Activated T-helper 17 cell treated with anti-CD3 and anti-CD28 coated beads, Interleukin-2, amount 50 U/mL, for 72 hours (primary cell): ENCODE measurements at places on chromosomes 3 and 15.
A peak's percentile ranks its signal among the peaks of the same experiment; 100 is the strongest.

GRCh38 chr15:64344651-64345294, 11.2 kb downstream of the CSNK1G1 start:
- ATAC-seq: no peak

DNA sequence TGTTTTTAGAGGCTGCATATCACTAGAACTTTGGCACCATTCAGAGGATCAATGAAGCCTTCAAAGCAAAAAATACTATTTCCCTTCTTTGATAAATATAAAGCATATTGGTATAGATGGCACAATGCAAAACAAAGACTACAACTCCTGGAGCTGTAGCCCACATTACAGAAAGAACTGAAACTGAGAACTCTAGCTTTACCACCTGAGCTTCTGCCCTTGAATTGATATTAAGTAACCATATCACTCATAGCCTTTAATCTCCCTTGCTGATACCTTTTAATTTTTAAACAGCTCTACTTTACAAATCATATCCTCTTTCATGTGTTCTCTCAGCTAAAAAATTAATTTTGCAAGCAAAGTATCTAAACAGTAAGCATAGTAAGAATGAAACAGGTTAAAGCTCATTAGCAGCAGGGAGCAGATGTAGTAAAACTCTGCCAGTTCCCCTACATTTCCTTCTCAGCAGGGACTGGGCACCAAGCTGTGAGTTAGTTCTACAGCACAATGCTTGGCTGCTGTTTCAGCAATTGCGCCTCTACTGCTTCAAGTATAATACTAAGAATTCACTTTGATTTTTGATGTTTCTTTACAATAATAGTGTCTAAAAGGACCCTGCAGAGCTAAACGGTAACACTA, 97.9 kb upstream of the NANOGP8 start:
- no peak for ATAC-seq

DNA sequence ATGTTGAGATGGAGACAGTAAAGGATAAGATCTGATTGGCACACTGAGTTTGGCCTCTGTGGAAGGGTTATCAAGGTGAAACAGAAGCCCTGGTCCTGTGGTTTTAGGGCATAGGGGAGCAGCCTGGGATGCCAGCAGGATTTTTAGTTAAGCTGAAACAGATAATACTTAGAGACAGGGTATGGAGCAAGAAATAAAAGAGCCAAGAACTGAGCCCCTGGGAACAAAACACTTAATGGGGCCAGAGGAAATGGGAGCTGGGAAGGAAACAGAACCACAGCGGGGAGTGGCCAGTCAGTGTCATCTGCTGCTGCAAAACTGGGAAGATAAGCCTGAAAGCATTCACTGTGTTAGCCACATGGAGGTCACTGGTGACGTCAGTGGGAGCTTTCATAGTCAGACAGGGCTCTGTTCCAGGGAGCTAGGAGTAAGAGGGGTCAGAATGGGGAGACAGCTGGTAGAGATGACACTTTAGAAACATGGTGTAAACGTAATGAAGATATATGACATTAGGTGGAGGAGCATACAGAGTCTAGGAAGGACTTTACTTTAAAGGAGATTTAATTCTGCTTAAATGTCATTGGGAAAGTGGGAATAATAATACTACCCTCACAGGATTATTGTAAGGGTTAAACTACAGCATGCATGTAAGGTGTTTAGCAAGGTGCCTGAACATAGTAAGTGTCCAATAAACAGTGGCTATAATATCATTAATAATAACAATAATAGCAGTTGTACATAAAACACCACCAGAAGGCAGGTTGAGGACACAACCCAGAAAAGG, 172.7 kb upstream of the CTNNB1 start:
- no peak for ATAC-seq

GRCh38 chr3:96182756-96183155, 631.6 kb upstream of the EPHA6 start:
- ATAC-seq: no peak

DNA sequence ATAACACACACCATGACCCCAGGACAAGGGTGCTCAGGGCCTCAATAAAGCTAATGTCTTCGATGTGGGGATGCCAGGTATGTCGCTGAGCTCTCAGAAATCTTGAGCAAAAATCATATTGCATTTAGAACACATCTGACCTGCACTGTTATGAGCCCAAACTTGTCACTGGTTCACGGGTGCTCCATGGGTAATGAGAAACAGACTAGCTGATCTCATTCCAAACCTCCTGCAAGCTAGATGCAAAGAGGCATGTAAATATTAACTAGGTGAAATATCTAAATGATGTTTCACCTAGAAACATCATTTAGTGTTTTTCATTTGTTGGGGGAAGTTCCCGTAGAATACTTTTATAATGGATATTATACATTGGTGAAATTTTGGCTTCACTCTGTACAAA, 549.4 kb downstream of the OCA2 start:
- ATAC-seq: no peak

DNA sequence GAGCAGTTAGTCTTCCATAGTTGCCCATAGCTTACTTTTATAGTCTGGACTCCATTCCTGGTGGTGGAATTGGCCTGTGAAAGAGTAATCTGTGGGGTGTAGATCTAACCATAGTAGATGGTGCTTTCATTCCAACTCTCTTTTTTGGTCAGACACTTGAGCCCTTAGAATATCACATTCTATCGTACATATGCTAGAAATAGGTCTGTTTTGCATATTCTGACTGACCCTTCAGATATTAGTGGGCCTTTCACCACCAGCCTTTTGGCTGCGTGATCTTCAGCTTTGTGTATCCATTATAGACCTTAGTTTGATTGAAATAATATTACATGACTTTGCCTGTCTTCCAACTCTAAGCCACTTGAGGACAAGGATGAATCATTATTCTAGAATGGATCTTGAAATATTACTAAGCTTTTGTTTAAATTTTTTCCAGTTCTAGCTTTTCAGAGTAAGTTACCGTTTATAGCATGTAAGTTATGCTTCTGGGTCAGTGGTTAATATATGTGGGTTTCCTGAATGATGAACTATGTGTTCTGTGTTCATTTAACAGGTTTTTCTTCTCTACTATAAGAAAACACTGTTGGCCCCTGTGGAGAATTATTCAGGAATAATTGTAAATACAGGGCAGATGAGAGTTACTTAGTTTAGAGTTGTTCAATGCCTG, 8.7 kb downstream of the RAB7A start:
- peak; percentile 53 for ATAC-seq

DNA sequence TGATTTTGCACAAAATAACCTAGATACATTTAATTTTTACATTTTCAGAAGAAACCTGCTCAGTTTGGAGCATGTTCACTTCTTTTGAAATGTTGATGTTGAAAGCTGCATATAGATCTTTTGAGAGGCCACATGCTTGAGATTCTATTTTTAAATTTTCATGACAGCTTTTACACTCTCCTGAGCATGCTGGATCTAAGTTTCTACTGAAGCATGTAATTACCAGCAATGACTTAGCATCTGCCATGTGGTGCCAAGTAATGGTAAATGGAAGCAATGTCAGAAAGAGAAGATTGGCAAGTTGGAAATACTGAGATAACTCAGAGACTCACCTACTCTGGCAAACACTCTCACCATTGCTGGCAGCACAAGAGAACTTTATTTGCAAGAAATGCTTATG, 310.6 kb downstream of the NSUN3 start:
- no peak for ATAC-seq

DNA sequence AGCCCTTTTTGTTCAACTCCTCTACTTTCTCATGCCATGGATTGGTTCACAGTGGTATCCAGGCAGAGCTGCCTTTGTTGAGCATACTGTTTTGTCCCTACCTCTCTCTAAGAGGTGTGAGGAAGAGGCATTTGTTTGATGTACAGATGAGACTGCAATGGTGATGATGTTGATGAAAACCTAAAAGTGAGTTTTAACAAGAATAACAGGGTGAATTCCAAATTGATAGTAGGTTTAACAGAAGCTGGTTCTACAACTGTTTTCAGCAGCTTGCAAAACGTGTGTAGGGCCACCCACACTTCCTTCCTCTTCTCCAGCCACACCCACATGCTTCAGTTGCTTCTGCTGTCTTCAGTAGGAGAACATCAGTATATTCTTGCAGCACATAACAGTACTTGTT, 10.2 kb downstream of the SNRK start:
- ATAC-seq: peak; percentile 88

- no peak for ATAC-seq
These were observed 60.4 kb downstream of the SMAD3 start for GRCh38 chr15:67125589-67126502.

DNA sequence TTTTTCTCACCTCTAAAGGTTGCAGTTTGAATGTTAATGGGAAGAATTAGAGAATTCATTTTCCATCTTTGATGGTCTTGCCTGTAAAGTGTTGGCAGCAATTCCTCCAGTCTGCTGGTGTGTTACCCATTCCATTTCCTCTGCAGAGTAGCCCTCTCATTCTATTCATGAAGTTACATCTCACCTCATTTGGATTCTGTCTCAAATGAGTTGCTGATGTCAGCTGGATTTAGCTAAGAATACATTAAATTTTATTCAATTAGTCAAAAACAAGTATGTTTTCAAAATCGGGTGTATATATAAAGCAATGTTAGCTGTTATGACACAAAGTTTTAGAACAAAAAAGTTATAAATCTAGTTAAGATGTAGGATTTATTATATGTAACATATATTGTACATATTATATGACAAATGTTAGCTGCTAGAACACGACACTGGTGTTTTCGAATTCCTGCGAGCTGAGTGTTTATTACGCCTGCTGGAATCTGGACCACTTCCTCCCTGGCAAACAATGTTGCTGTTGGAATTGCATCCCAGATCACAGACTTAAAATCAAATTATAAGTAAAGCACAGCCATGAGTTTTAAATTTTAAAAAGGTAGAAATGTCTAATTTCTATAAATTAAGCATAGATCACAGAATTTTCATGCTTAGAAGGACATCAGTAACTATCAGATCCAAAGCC, 516.2 kb downstream of the OCA2 start:
- no peak for ATAC-seq

- ATAC-seq: no peak
These were observed 666.8 kb upstream of the ARPP21 start for GRCh38 chr3:34972481-34972880.

DNA sequence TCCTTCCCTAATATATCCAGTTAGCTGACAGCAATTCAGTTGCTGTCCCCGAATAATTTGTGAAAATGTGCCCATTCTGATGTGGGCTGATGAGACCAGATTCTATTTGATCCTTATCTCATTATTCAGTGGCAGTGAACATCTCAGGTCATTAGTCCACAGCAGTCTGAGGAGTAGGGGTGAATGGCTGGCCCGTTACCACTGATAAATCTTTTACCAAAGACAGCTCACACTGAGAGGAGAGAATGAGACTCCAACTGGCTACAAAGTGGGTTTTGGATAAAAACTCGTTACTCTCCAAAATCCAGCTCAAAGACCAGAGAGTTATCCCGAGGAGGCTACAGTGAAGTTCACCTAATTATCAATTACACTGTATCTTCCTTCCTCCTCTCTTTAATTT, 189.7 kb downstream of the TUSC7 start:
- no peak for ATAC-seq

GRCh38 chr3:15321349-15321748, 11.0 kb downstream of the SH3BP5 start:
- no peak for ATAC-seq

- no peak for ATAC-seq
These were observed 46.2 kb downstream of the KBTBD8 start for GRCh38 chr3:67044295-67044694.

DNA sequence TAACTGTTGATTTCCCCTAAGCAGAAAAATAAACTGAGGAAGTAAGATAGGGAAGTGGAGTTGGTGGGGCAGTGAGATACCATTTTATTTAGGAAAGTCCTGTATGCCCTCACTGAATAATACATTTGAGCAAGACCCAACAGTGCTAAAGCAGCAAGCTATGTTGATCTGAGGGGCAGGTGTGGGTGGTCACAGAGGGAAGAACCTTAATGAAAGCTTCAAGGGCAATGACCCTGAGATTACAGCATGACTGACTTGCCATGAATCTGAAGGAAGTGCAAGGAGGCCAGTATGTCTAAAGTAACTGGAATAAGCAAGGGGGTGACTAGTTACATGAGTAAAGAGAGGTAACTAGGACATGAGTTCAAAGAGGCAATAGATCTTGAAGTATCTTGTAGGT, 159.5 kb downstream of the CD47 start:
- ATAC-seq: no peak

DNA sequence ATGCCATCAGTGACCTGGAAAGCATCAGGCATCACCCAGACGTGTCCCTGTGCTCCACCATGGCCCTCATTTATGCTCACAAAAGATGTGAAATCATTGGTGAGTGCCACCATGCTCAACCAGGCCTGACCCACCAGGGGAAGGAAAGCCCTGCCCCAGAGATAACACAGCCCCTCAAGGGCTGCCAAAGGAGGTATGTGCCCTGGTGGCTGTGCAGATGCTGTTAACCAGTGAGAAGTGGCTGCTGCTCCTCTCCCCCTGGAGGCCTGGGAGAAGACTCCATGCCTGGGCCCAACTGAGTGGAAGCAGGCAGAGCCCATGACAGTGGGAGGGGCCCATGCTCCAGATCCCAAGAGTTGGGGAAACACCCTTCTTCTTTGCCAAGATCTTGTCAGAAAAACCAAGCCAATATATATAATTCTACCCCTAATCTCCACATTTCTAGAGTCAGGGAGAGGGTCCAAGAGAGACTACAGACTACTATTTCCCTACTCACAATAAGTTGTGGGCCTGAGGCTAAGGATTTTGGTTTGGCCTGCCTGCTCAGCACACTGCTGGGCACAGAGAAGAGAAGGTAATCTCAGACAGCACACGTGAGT, 2.7 kb downstream of the TTC21A start:
- ATAC-seq: no peak

DNA sequence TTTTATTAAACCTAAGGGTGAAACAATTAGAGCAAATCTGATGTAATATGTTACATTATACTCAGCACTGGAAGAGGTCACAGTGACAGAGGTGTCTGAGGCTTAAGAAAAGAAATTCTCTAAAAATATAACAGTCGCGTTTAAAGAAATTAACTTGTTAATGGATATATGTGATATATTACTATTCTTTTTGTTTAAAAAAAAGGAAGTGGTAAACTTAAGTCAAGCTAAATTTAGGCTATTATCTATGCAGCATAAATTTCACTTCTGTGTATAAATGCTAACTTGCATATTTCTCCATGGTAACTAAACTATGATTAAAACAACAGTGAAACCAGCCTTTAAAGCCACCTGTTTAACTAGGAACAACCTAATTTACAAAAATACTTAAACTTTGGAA, 191.3 kb downstream of the FOXP1 start:
- peak; percentile 57 for ATAC-seq

DNA sequence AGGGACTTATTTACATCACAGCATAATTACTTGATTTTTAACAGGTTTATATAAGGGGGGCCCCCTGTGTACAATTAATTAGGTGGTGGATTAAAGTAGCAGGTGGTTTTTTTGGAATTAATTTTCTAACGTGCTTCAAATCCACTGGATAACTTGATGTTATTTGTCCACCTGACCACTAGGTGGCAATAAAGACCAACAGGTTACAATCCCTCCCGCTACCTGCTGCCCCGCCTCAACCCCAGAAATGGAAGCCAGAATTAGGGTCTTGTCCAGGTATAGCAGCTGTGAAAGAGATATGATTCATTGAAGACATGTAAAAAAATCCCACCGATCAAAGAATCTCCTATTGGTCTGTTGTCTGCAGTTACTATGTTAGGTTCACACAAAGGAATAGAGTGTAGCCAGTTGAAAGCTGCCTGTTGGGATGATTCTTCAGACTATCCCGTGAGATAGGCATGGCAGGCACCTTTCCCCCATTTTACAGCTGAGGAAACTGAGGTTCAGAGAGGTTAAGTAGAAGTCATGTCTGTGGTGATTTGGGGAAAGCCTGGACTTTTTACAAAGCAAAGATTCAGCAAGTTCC, 44.0 kb downstream of the MFSD1 start:
- ATAC-seq: peak; percentile 59
